ENCODE measurements at places on chromosomes 3 and 15.

GRCh38 chr3:61897848-61898247, 336.5 kb downstream of the PTPRG start:
- no peak for DNase-seq

- DNase-seq: no peak
Observed at GRCh38 chr3:141811348-141811747, 48.1 kb downstream of the GRK7 start.

GRCh38 chr3:43892526-43892925, 201.8 kb downstream of the ABHD5 start:
- no peak for DNase-seq

- no peak for DNase-seq
Observed at GRCh38 chr15:61541516-61541915, 312.4 kb upstream of the RORA start.

- DNase-seq: no peak
Observed at GRCh38 chr3:126937533-126937932, 45.4 kb upstream of the PLXNA1 start.

DNA sequence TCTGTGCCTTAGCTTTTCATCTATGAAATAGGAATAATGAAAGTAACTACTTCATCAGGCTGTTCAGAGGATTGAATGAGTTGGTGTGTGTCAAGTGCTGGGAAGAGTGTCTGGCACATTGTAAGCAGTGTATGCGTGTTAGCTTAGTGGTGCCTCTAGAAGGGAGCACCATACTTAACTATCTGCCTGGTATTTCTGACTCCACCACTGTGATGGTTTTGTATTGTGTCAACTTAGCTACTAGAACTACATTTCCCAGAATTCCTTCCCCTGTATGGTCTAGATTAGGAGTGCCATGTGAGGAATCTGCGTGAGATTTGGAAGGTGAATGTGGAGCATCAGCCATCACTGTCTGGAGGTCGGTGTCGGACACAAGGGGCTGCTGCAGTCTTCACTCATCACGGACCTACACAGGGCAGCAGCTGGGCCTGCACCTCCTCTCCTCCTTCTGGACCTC, 115.4 kb upstream of the GALNT15 start:
- peak; percentile 56 for DNase-seq
